Mesothelial cell of epicardium (in vitro differentiated cells): ENCODE measurements at places on chromosomes 4 and X.

GRCh38 chr4:10460313-10461047 lies 3.3 kb upstream of the ZNF518B start:
- H3K4me1 ChIP-seq: peaks cover 9% of the 10 kb centered on the region
- H3K27ac ChIP-seq: no peak overlapping the region
- no peaks in the 10 kb centered on the region for H3K36me3 ChIP-seq
- peaks cover 52% of the 10 kb centered on the region for H3K27me3 ChIP-seq
- no peak for DNase-seq

- H3K4me1 ChIP-seq: no peaks in the 10 kb centered on the region
- DNase-seq: no peak
- no peak overlapping the region for H3K27ac ChIP-seq
- H3K27me3 ChIP-seq: no peaks in the 10 kb centered on the region
- no peak overlapping the region for H3K4me3 ChIP-seq
- no peaks in the 10 kb centered on the region for H3K36me3 ChIP-seq
These were observed 495.7 kb downstream of the RAPGEF2 start for GRCh38 chr4:159598602-159599001.

- H3K36me3 ChIP-seq: no peaks in the 10 kb centered on the region
- no peak overlapping the region for H3K4me3 ChIP-seq
- no peak for DNase-seq
- H3K4me1 ChIP-seq: peaks cover 5% of the 10 kb centered on the region
- H3K27ac ChIP-seq: peak overlapping the region; percentile 34
These were observed 1028.1 kb downstream of the C4orf33 start for GRCh38 chr4:130124066-130124465.

- no peak for DNase-seq
- H3K27ac ChIP-seq: no peak overlapping the region
- no peak overlapping the region for H3K4me3 ChIP-seq
- H3K36me3 ChIP-seq: no peaks in the 10 kb centered on the region
These were observed 900.3 kb downstream of the PCDH7 start for GRCh38 chr4:31620476-31620875.

- no peak for DNase-seq
- no peaks in the 10 kb centered on the region for H3K27me3 ChIP-seq
- no peak overlapping the region for H3K27ac ChIP-seq
- H3K4me3 ChIP-seq: no peak overlapping the region
- peaks cover 6% of the 10 kb centered on the region for H3K4me1 ChIP-seq
These were observed 39.3 kb upstream of the XK start for GRCh38 chrX:37646254-37646653.

GRCh38 chrX:119738742-119739141 lies 19.6 kb upstream of the SOWAHD start:
- H3K4me3 ChIP-seq: no peak overlapping the region
- no peaks in the 10 kb centered on the region for H3K27me3 ChIP-seq

DNA sequence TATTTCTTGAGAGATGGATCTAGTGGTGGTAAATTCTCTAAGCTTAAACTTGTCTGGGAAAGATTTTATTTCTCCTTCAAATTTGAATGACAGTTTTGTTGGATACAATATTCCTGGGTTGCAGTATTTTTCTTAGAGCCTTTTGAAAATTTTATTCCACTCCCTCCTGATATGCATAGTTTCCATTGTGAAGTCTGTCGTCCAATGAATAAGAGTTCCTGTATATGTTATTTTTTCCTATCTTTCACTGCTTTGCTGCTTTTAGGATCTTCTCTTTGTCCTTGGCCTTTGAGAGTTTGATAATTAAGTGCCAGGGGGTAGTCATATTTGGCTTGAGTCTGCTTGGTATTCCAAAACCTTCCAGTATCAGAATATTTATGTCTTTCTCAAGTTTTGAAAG lies 1156.4 kb upstream of the AGA start:
- DNase-seq: no peak
- no peaks in the 10 kb centered on the region for H3K27me3 ChIP-seq
- no peaks in the 10 kb centered on the region for H3K4me1 ChIP-seq
- H3K4me3 ChIP-seq: no peak overlapping the region
- H3K27ac ChIP-seq: no peak overlapping the region

GRCh38 chr4:38523524-38524448 lies 140.2 kb upstream of the KLF3 start:
- H3K4me1 ChIP-seq: no peaks in the 10 kb centered on the region
- no peaks in the 10 kb centered on the region for H3K27me3 ChIP-seq
- no peak for DNase-seq

- no peak overlapping the region for H3K4me3 ChIP-seq
- no peak for DNase-seq
- no peaks in the 10 kb centered on the region for H3K36me3 ChIP-seq
- H3K4me1 ChIP-seq: no peaks in the 10 kb centered on the region
- H3K27me3 ChIP-seq: no peaks in the 10 kb centered on the region
These were observed 340.0 kb upstream of the MAGEB16 start for GRCh38 chrX:35458142-35458541.

GRCh38 chr4:105414316-105414715 lies 59.5 kb downstream of the PPA2 start:
- peaks cover 53% of the 10 kb centered on the region for H3K36me3 ChIP-seq
- no peaks in the 10 kb centered on the region for H3K4me1 ChIP-seq
- no peak overlapping the region for H3K27ac ChIP-seq
- DNase-seq: no peak
- H3K4me3 ChIP-seq: no peak overlapping the region

DNA sequence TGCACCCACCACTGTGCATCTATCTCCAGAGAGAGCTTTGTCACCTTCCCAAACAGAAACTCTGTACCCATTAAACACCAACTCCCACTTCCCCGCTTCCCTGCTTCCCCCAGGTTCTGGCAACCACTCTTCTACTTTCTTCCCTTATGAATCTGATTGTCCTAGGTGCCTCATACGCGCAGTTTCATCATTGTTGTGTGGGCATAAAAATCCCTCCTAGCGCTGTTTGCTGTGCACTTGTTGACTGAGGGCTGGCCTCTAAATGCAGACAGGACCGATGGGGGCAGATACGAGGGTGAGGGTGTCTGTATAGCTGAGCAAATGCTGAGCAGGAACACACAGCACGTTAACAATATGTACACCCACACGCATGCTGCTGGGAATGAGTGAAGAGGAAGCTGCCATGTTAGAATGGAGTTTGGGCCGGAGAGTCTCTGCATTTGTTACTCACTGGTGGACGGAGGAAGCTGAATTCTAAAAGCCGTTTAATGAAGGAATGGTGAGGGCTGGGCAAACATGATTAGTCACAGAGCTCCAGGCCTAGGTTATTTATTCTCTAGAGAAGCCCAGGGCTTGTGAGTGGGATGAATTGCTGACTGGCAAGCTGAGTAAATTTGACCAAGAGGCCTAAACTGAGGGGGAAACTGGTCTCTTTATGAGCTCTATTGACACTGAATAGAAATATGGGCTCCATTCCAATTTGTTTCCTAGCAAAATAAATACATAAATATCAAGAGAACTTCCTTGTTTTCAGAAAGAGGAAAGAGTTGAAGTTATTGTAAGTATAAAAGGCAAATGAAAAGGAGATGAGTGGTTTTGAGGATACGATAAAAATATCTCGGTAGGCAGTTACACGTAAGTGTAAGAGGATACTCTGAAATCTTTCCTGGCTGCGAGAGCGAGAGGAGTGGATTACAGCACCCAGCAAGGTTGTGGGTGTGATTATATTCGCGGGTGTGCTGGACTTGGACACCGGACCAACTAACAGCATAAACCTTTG lies 95.9 kb upstream of the RPS6KA3 start:
- peak overlapping the region; percentile 11 for H3K4me3 ChIP-seq
- peak overlapping the region; percentile 93 for H3K27ac ChIP-seq
- DNase-seq: no peak
- peaks cover 26% of the 10 kb centered on the region for H3K4me1 ChIP-seq
- H3K36me3 ChIP-seq: peaks cover 1% of the 10 kb centered on the region

DNA sequence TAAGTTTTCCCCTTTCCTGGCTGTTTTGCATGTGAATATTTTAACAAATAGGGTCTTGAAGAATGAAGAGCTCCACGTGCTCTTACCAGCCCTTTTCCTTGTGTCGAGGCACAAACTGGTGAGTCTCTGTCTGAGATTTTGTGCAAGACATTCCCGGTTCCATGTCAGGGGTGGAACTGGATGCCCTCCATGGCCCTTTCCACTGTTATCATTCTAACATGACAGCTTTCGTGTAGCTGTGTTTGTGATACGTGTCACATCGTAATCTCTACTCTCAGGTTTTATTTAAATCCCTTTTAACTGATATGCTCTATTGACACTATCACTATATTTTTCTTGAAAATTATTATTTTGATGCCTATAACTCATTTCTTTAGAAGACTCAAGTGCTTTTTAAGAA lies 130.4 kb downstream of the SORBS2 start:
- no peak overlapping the region for H3K27ac ChIP-seq
- H3K4me3 ChIP-seq: no peak overlapping the region
- H3K36me3 ChIP-seq: peaks cover 4% of the 10 kb centered on the region
- no peaks in the 10 kb centered on the region for H3K4me1 ChIP-seq
- H3K27me3 ChIP-seq: peaks cover 13% of the 10 kb centered on the region
- DNase-seq: no peak

DNA sequence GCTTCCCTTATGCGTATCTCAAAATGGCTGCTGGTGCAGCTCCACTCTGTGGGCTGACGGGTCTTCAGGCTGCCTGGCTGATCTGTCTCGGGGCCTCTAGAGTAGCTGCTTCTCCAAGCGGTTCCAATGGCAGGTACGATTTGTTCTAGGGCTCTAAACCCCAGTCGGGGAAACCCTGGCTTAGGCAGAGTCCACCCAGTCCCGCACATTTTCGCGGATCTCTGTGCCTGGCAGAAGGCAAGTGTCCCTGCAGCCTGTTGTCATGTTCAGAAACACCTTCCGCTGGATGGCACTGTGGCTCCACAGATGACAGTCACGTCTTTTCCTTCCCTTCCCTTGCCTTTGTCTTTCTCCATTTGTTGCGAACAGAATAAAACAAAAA lies 54.4 kb downstream of the NBDY start:
- no peak for DNase-seq
- H3K4me3 ChIP-seq: peak overlapping the region; percentile 46
- H3K4me1 ChIP-seq: no peaks in the 10 kb centered on the region
- H3K27ac ChIP-seq: peak overlapping the region; percentile 50

DNA sequence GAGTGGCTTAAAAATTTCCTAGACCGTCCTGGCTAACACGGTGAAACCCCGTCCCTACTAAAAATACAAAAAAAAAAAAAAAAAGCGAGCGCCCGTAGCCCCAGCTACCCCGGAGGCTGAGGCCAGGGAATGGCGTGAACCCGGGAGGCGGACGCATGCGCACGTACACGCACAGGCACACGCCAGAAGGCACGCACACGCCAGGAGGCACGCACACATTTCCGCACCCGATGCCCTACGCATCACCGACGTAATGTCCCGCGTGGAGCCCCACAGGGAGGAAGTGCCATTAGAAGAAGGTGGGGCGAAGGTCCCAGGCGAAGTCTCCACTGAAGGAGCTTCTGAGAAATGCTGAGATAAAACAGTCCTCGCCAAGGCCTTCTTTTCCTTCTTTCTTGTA lies 41.4 kb downstream of the NLGN4X start:
- H3K36me3 ChIP-seq: peaks cover 1% of the 10 kb centered on the region
- no peak overlapping the region for H3K4me3 ChIP-seq
